Occipital lobe (tissue), 3 donors: ENCODE measurements at places on chromosomes 7 and 10. TPM values are rescaled to one million over a fixed set of nuclear protein-coding genes. Genes with fewer than 3 reads are reported as not detected.

- no peak for DNase-seq
Observed at GRCh38 chr7:20647908-20648776, 32.7 kb downstream of the ABCB5 start.

TSPAN33 gene
- 4.7 TPM for total RNA-seq

DNA sequence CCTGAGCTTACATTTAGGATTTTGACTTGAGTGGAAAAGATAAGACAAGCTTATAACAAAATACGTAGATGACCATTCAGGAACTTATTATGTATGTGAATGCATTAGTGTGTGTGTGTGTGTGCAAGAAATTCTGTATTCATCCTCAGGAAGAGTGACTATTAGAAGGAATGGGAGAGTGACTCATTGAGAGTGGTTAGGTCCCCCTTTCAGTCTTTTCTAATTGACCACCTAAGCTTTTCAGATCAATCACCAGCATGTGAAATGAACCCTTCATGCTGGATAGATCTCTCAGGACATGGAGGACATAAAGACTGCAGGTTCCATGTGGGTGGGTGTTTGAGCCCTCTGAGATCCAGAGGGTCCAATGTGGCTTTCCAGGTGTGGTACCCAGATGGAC, 153.5 kb downstream of the MBL2 start:
- DNase-seq = no peak

GRCh38 chr10:4013651-4014121, 228.7 kb upstream of the KLF6 start:
- no peak for DNase-seq

DNA sequence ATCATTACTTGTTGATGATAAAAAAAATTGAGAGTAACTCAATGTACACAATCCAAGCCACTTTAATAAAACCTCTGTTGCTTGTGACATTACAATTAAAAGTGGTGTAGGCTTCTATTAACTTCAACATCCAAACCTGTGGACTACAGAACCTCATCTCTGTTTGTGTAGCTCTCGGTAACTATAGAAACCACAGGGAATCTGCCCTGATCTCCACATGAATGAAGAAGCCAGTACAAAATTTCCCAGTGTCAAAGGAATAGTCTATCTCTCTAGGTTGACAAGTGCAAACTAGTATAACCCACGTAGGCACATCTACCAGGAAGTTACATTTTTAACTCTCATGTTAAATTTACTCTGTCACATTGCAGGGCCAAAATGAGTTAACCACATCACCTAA, 204.3 kb downstream of the CHCHD3 start:
- DNase-seq = no peak

DNA sequence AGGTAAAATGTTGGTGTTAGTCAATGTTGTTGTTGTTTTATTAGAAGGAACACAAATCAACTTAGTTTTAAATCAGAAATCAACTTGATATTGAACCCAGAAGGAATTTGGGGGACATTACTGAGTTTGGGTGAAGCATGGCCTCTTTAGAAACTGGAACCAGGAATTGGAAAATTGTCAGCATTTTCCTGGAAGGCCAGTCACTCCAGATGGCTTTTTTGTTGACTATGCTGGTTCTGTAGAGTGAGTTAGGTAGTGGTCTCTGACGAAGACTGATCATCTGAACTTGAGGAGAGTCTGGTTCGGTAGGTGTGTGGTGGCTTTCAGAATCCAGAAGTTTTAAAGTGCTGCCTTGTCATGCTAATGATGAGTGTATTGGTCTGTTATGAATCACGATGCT, 111.5 kb downstream of the BMPER start:
- DNase-seq = no peak

DNA sequence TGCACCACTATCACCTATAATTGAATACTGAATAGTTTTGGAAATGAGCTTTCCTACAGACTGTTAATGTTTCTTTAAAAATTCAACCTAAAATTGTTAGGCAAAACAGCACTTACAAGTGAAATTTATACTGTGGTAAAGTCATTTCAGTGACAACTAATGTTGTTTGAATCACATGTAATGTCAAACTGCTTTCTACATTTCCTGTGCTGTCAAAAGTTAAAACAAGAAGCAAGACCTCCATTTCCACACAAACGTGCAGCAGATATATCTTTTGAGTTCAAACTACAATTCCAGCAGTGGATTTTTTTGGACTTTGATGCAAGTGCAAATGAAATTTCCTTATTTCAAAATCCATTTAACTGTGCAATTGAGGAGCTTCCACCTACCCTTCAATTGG, 199.8 kb downstream of the RNLS start:
- DNase-seq = no peak

CALD1 gene
- total RNA-seq = 29.5 TPM

DNA sequence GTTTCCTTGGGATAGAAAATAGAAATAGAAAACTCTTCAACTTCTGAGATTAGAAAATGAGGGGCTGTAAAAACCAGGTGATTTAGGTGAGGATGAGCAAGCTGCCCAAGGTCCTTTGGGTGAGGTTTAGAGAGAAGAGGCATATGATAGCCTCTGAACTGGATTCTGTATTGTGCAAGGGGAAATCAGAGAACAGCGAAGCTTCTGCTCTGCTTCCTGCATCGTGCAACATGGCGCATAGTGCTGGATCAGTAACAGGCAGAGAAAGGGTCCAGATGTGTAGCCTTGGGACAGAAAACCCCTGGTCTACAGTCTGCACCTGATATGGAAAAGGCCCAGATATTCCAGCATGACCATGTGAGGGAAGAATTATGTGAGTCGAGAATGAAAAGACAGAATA, 121.7 kb downstream of the MBL2 start:
- no peak for DNase-seq

GRCh38 chr10:101258179-101258885, 29.1 kb upstream of the LBX1 start:
- DNase-seq = no peak

GRCh38 chr7:114662002-114662677, 247.5 kb downstream of the FOXP2 start:
- DNase-seq = no peak

DNA sequence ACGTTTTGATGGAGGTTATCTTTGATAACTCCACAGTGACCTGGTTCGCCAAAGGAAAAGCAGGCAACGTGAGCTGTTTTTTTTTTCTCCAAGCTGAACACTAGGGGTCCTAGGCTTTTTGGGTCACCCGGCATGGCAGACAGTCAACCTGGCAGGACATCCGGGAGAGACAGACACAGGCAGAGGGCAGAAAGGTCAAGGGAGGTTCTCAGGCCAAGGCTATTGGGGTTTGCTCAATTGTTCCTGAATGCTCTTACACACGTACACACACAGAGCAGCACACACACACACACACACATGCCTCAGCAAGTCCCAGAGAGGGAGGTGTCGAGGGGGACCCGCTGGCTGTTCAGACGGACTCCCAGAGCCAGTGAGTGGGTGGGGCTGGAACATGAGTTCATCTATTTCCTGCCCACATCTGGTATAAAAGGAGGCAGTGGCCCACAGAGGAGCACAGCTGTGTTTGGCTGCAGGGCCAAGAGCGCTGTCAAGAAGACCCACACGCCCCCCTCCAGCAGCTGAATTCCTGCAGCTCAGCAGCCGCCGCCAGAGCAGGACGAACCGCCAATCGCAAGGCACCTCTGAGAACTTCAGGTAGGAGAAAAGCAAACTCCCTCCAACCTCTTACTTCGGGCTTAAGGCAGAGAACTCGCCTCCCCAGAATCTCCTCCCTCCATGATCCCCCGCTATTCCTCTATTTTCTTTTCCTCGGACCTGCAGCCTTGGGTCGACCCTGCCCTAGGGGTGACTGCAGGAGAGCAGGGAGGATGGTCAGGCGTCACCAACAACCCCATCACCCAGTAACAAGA, at the start of gene SERPINE1:
Gene SERPINE1, plus strand, starts transcription at position 454 of the 809 bp plus-strand sequence. CDS start 1,290 bp downstream, outside the sequence.
- DNase-seq = peak; percentile 17

PRKAR1B gene
- total RNA-seq = 81.9 TPM

DNA sequence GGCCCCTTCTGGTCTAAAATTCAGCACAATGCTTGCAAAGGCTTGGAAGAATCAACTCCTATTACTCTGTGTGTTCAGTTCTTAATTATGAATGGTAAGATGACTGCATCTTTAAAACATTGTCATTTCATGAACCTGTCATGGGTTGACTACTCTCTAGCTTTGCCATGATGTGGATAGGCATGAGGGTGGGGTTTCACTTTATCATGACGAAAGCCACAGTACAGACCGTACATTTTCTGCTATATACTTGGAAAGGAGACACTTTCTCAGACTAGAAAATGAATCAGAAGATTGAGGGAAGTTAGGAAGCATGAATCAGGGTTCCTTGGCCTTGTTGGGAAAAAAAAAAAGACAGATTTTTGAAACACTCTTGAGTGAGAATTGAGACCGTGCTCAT, 19.7 kb upstream of the MSRB2 start:
- DNase-seq = no peak

CREB5 gene
- total RNA-seq = 8.0 TPM

GAD2 gene
- total RNA-seq = 9.7 TPM

SP4 gene
- 76.6 TPM for total RNA-seq

DNA sequence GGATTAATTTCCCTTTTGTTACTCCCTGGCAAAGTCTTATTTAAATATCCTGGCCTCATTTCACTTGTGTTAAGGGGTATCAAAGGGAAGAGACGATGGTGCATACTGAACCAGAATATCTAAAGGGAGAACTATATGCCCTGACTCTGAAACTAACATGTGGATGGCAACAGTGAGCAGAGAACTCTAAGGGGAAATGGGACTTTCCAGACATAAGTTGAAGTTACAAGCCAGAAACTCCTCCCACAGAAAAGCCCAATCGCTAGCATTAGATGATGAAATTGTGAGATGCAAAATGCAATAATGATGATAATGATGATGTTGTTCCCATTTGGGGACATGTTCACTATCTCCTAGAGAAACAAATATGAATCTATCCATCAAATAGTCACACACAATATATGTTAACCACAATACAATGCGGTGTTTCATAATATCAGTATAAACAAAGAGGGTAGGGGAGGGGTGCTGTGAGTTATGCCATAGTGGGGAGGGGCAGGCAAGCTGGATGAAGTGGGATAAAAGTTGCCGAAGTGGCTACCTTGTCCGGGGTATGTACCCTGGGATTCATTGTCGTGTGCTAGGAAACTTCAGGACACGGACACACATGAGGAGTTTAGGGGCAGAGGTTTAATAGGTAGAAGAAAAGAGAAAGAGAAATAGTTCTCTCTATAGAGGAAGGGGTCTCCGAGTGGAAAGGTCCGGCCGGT, 37.1 kb downstream of the TMEM229A start:
- DNase-seq = no peak

SLC18A3 gene
- total RNA-seq = not detected

DYDC2 gene
- 1.4 TPM for total RNA-seq

DNA sequence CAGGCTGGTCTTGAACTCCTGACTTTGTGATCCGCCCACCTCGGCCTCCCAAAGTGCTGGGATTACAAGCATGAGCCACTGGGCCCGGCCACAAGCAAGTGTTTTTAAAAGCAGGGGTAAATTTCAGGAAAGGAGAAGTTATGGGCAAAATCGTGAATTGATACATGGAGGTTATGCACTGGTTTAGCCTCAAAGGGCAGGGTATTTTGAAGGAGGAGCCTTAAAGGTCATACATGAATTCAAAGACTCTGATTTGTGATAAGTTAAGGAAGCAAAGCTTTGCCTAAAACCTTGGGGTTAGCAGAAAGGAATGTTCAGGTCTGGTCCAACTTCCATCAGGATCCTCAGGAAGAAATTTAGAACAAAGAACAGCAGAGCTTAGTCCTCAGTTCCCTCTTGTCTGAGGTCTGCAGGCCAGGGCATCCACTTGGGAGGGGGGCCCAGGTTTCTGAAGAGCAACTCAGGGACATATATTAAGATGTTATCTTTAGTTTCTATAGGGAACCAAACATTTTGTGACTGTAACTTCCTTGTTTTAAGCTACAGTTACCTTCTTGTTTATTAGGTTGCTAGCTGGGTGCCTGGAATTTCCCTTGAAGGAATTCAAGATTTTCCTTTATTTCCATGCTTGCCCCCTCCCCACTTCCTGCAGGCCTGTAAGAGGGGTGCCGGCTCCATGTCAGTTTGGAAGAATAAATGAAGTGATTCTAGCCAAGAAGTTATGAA, 2.8 kb upstream of the REPIN1 start:
- DNase-seq = no peak

GRCh38 chr7:31688372-31688771, 1.4 kb downstream of the PPP1R17 start:
- DNase-seq = no peak

DNA sequence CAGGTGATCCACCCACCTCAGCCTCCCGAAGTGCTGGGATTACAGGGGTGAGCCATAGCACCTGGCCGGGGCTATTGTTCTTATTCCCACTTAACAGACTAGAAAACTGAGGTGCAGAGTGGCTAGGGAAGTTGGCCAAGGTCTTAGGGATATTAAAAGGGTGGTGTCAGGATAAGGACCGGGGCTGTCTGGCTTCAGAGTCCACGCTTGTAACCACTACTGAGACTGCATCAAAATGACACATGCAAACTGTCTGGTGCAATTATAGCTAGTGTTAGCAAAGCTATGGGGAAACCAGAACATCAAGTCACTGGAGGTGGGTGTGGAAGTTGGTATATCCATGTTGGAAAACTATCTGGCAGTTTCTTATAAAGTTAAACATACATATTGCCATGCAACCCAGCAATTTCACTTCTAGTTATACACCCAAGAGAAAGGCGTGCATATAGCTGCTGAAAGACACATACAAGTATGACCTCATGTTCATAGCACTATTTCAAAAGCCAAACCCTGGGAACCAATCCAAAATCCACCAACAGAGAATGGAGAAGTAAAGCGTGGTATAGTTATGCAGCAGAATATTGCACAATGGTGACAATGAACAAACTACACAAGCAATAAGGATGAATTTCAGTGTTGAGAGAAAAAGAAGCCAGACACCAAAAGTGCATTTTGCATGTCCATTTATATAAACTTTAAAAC, 33.9 kb upstream of the EEPD1 start:
- no peak for DNase-seq

GRCh38 chr10:6379015-6379776, 176.5 kb downstream of the PFKFB3 start:
- no peak for DNase-seq

DNA sequence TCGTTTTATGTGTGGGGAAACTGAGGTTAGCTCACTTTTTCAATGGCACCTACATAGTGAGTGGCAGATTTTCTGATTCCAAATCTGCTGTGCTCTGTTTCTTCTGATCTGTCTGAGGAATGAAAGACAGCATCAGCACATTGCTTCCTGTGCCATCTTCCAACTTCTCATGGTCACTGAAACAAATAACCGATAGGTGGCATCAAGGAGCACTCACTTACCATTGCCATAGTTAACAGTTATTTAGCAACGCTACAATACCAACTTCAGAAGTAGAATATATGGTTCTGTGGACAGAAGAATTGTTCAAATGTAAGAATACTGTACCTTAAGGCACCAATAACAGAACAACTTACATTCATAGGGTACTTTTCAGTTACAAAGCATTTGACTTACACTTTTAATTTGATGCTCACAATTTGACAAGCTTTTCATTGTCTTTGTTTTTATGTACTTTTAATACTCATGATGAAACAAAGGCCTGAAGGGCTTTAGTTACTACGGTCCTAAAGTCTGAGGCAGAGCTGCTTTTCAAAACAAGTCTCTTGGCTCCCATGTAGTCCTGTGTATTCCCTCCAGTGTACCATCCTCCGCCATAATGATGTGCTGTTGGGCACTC, 228.9 kb upstream of the TCF7L2 start:
- DNase-seq = no peak
